ENCODE measurements at places on chromosomes 11 and 22.

DNA sequence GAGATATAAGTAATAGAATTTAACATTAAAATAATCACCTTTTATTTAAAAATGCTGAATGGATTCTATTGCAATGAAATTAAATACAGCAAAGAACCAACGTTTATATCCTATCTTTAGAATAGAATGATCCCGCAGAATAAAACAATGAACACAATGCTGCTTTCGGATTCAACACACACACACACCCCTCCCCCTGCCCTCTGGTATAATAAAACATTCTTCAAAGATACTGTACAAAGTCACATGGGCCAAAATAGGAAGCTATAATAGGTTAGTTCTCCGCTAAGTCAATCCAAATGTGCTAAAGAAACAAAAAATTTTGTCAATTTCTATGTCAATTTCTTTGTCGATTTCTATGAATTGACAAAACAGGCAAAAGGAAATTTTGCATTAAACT, 47.1 kb downstream of the TMEM123 start:
- DNase-seq, result no peak

GRCh38 chr22:25919452-25919851, 177.5 kb downstream of the MYO18B start:
- DNase-seq, result no peak

GRCh38 chr22:39439170-39439569, 17.6 kb upstream of the MGAT3 start:
- DNase-seq, result no peak

GRCh38 chr11:10488121-10488933, 33.3 kb downstream of the AMPD3 start:
- DNase-seq, result no peak

- no peak for DNase-seq
Observed at GRCh38 chr11:75246671-75247350, 6.2 kb downstream of the TPBGL start.

Data from activated gamma-delta T cell (primary cell).